ENCODE measurements at places on chromosomes 6 and 20.
A peak's percentile ranks its signal among the peaks of the same experiment; 100 is the strongest.

DNA sequence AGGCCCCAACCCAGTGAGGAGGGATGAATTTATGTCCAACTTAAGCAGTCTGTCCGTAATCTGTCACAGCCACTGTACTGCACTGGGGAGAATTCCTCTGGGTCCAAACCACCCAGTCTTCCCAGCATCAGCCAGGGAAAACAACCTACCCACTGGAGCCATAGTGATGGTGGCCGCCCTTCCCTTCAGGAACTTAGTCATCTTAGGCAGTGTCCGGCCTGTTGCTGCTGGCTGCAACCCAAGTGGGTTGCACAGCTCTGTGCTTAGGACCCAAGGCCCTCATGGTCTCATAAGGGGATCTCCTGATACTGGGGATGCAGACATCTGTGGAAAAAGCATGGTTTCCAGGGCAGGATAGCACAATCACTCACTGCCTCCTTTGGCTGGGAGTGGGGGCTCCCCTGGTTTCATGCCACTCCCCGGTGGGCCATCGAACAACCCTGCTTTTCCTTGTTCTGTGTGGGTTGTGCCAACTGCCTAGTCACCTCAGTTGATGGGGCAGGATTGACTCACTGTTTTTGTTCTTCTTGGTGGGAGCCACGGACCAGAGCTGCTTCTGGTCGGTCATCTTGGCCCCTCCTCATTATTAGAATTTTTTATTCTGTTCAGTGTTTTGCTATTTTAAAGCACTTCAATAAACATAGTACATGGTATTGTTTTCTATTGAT lies 591.9 kb downstream of the DOK5 start:
- no peak for DNase-seq

GRCh38 chr6:46438245-46438644 lies 53.0 kb downstream of the RCAN2 start:
- DNase-seq: no peak

GRCh38 chr6:18261877-18262276 lies 2.5 kb downstream of the DEK start:
- no peak for DNase-seq

GRCh38 chr6:11168091-11168635 lies 56.6 kb upstream of the ERVFRD-1 start:
- no peak for DNase-seq

DNA sequence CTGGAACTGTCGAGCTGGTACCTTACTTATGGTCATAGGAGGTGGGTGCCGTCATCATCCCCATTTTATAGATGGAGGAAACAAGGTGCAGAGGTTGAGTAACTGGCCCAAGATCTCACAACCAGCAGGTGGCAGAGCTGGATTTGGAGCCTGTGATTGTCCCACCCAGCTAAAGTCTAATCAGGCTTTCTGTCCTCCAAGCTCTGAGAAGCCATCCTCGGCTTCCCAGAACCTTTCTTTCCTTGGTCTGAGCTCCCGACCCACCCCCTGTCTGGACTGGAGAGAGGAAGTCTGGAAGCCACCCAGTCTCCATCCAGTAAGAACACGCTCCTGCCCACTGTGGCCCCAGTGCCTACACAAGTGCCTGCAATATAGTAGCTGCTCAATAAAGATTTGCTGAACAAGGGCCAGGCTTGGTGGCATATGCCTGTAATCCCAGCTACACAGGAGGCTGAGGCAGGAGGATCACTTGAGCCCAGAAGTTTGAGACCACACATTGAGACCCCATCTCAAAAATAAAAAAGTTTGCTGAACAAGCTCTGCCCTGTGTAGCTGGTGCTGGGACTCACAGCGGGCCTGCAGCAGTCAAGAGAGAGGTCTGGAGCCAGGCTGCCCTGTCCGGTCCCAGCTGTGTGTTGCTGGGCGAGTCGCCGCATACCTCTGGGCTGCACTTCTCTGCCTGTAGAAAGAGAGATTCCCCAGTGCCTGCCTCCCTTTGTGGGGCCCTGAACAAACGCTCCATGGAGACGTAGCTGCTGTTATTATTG lies 32.5 kb upstream of the DLGAP4 start:
- no peak for DNase-seq

GRCh38 chr20:436476-436875 lies 25.9 kb downstream of the TBC1D20 start:
- DNase-seq: no peak

DNA sequence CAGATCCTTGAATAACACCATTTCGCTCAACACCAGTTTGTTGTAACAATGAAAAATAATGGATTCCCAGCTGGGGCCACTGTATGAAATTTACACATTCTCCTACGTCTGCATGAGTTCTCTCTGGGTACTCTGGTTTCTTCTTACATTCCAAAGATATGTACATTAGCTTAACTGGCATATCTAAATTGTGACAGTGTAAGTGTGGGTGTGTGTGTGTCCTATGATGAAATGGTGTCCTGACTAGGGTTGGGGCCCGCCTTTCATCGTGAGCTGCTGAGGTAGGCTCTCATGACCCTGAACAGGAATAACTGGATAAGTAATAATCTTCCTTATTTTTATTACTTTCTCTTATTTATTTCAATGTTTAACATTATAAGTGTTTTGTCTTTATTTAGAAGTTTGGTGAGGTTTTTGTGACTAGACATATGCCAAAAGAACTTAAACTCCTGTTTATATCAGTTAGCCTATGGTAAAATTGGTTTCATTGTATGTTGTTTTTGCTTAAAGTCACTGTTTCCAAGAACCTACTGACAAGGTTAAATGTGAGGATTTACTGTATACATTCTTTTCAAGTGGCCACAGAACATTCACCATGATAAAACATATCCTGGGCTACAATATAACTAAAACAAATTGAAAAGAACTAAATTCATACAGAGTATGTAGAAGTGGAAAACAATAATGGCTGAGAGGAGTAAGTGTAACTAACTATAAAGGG lies 42.4 kb downstream of the RBL1 start:
- DNase-seq: peak; percentile 10

DNA sequence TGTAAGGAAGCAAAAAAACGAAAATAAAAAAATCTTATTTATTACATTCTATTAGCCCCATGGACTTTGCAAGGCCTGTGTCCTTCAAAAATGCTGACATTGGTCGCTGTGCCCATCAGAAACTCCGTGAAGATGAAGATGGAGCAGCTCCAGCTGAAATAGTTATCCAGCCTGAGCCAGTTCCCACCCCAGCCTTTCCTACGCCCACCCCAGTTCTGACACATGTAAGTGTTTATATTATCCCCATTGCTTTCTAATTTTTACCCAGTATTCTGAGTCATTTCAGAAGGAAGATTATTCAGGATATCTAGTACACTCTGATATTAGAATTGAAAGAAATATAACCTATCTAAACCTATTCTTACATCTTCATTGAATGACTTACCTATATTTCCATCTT lies 217.7 kb downstream of the ARHGAP18 start:
- no peak for DNase-seq

DNA sequence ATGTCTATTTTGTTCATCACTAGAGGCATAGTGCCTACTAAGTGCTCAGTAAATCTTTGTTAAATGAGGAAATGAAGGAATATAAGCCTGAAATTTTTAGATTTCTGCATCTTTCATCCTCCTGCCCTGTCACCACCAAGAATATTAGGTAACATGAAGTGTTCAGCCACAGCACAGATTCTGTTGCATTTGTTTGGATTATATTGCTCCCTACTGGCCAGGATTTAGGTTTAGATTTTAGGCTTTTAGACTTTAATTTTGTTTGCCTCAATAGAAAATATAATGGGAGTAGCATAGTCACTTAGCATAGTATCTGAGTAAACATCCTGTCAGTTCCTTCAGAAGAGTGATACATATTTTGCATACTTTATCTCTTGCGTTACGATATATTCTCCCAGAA lies 14.2 kb downstream of the FARS2 start:
- no peak for DNase-seq

- DNase-seq: no peak
Measured at GRCh38 chr6:30913721-30914075, 340 bp upstream of the VARS2 start.

GRCh38 chr6:22357724-22358189 lies 60.9 kb upstream of the PRL start:
- no peak for DNase-seq
